Urinary bladder (tissue), 4 donors: ENCODE measurements at places on chromosomes 12 and 14. TPM values are rescaled to one million over a fixed set of nuclear protein-coding genes. Genes with fewer than 3 reads are reported as not detected.

KRT4 gene
- total RNA-seq, result 6.3 TPM

AACS gene
- total RNA-seq, result 14.9 TPM

KRT73 gene
- total RNA-seq, result 0.11 TPM

CD69 gene
- total RNA-seq, result 13.7 TPM

NXPH4 gene
- 0.79 TPM for total RNA-seq

ITPR2 gene
- total RNA-seq, result 48.2 TPM

DBX2 gene
- 0.26 TPM for total RNA-seq

OGFOD2 gene
- total RNA-seq, result 6.5 TPM

CLEC2D gene
- 31.2 TPM for total RNA-seq

DNA sequence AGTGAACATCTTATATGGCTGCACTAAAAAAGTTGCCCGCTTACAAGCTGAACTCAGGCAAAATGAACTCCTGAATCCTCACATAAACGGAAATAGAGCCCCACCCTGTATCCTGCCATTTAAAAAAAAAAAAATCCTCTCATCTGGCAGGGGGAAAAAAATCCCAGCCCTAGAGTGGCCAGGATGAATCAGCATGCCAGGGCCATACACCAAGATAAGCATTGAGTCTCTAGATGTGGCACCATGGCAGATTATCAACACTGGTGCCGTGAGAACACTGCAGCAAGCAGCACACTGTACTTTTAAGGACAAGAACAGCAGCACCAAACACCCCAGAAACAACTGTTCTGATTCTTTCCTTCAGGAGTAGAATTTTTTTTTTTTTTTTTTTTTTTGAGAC is 65.5 kb downstream of the RASSF3 start:
- no peak for DNase-seq

GRCh38 chr14:59675394-59675793 is 98.8 kb upstream of the CCDC175 start:
- DNase-seq, result no peak

GRCh38 chr12:3295646-3296408 is 195.2 kb upstream of the PRMT8 start:
- DNase-seq, result no peak

GRCh38 chr14:83147006-83147405 is 1613.4 kb upstream of the SEL1L start:
- DNase-seq, result no peak

DNA sequence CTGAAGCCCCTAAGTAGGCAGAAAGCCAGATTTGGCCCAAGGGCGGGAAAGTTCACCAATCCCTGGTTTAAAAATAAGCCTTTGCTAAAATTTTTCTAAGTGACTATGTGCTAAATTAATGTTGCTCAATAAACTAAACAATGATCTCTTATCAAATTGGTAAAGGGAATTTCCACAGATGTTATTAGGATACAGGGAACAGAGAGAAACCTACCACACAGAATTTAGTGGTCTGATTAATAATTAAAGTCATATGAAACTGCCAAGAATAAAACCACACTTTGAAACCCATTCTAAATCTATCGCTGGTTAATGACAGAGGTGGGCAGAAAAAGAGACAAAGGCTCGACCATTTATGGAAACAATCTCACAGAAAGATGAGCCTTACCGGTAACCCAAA is 22.0 kb downstream of the ANAPC5 start:
- DNase-seq, result no peak

DNA sequence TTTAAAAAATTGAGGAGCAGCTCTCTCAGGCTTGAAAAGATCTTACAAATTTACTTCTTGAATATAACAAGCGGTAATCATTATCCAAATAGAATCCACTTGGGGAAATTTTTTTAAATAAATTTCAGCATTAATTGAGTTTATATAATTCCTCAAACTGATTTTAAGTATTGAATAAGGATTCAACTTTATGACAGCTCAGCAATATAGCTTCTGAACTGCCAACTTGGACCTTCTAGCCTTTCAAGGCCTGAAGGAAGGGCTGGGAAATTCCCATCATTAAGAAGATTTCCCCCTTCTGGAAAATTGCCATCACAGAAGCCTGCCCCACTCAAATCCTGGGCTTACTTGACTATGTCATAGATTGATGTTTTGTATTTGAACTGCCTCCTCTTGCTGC is 57.5 kb upstream of the GARIN2 start:
- DNase-seq, result no peak

- DNase-seq, result no peak
Observed at GRCh38 chr12:27564612-27565213, 40.7 kb downstream of the PPFIBP1 start.

GRCh38 chr12:54266852-54267251 is 13.1 kb downstream of the CBX5 start:
- DNase-seq, result no peak

GRCh38 chr14:87615047-87615446 is 377.9 kb downstream of the GALC start:
- DNase-seq, result no peak

DNA sequence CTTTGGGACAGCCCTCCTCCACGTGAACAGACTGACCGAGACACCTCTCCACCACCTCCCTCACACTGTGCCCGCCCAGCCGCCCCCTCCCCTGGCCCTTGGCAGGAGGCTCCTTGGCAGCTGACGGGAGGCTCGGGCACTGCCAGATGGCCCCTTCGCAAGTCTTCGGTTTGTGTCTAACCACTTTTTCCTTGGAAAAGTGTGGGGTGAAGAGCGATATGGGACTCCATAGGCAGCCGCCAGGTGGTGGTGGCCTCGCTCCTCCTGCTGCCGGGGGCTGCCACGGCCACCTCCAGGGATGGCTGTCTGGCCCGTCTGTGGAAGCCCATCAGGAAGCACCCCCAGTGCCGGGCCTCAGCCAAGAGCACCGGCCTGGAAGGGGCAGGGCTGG is 58.7 kb downstream of the LRCOL1 start:
- DNase-seq, result no peak

DNA sequence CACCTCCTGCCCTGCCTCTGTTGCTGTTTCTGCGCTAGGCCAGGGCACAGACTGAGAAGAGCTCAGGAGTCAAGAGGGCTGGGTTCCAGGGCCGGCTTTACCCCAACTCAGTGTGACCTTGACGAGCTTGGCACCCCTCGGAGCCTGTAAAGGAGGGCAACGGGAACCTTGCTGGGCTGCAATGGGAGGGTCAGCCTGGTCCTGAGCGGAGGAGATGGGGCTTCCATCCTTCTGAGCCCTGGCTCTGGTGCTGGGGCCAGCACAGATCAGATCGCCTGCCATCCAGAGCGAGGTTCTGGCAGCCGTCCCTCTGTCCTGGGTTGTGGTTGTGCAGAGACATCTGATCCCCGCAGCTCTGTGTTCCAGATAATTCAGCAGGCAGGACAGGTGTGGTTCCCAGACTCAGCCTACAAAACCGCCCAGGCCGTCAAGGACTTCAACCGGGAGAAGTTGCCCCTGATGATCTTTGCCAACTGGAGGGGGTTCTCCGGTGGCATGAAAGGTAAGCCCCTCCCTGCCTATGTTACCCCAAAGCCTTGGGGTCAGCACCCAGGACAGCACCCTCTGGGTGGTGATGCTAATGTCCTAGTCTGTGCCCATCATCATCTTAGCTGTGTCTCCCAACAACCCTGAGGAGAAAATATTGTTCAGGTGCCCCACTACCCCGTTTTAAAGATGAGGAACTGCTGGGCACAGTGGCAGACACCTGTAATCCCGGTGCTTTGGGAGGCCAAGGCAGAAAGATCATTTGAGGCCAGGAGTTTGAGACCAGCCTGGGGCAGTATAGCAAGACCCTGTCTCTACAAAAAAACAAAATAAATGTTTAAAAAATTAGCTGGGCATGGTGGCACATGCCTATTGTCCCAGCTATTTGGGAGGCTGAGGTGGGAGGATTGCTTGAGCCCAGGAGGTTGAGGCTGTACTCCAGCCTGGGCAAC is 50.2 kb downstream of the FOXN4 start:
- no peak for DNase-seq

- no peak for DNase-seq
Observed at GRCh38 chr12:104220931-104221330, 5.4 kb downstream of the TXNRD1 start.

GRCh38 chr12:89309440-89309802 is 42.9 kb downstream of the DUSP6 start:
- no peak for DNase-seq

GRCh38 chr14:99289394-99290189 is 17.6 kb upstream of the BCL11B start:
- DNase-seq, result no peak

DNA sequence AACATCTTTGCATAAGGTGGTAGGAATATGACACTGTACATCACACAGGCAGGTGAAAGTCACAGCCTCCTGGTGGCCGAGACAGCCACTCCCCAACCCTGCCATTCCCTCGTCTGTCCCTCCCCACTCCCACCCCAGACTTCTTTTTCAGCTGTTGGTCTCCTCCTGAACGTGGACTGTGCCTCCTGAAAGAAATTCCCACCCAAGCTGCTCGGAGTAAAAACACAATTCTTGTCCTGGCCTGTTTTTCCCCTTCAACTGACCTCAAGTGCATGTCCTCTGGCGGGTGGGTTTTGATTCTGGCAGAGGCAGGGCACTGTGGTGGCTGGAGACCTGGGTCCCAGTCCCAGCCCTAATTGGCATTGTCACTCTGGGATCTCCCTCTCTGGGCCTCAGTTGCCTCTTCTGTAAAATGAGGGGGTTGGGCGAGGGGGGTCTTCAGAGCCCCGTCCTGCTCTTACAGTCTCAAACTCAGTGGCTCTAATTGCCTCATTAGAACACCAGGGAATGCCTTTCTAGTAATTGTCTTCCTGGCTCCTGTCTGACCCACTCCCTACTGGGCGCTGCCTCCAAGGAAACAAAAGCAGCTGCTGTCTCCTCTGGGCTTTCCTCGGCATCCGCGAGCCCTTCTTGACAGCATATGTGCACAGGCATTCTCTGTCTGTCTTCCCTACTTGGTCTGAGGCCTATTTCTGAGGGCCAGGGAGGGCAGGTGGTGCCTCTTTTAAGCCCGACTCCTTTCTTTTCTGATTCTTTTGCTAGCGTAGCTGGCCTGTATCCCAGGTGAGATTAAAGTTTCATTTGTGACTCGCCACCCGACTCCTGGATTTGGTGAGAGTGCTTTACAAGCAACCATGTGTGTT is 186.6 kb upstream of the RMST start:
- no peak for DNase-seq

- no peak for DNase-seq
Observed at GRCh38 chr12:101671157-101671791, 26.2 kb upstream of the CHPT1 start.

DNA sequence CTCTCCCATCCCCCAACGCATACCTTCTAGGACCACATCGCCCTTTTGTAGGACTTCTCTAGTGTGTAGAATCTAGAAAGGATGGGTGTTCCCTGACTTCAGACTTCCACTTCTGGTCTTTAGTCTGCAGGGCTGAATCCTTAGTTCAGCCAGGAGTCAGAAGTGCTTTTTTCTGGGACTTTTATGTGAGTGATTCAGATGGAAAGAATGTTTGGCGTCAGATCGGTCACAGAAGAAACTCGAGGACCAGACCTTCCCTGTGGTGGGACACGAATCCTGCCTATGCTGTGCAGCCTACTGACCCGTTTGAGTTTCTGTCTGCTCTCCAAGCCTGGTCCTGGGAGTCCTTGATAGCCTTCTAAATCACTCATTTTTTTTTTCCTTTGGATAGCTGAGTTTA is 165.4 kb upstream of the SSTR1 start:
- DNase-seq, result peak; percentile 52

DNA sequence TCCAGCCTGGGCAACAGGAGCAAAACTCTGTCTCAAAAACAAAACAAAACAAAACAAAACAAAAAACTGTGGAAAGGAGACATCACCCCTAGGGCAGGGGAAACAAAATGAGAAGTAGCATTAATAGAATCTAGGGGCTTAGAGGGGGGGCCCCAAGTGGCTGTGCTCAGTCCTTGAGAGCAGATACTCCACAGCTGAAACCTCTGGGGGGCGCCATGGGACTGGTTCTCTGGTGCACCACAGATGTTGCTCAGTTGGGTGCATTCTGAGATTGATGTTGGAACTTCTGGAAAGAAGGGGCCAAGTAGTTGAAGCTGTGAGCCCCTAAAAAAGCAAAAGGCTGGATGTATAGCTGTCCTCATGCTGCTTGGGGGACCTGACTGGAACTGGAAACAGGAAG is 11.8 kb upstream of the SYNE2 start:
- no peak for DNase-seq

- no peak for DNase-seq
Observed at GRCh38 chr14:76576047-76576741, 185.1 kb upstream of the VASH1 start.

DNA sequence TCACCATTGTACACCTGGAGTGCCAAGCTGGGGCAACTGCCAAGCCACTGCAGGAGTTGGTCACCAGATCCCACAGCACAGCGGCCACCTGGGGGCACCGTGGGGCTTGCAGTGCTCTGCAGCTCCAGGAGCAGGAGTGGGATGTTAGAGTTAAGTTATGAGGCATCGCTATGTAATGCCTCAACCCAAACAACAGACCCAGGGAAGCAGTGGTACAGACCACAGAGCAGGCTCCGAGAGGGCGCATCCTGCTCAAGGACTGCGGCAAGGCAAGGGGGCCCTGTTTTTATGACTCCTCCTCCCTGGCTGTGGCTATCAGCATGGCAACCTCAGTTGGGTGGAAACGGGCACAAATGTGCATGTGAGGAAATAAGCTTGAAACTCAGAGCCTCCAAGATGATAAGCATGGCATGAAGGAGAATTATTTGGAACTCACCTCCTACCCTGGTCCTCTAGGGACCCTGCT is 63.1 kb downstream of the ARL6IP4 start:
- no peak for DNase-seq

DNA sequence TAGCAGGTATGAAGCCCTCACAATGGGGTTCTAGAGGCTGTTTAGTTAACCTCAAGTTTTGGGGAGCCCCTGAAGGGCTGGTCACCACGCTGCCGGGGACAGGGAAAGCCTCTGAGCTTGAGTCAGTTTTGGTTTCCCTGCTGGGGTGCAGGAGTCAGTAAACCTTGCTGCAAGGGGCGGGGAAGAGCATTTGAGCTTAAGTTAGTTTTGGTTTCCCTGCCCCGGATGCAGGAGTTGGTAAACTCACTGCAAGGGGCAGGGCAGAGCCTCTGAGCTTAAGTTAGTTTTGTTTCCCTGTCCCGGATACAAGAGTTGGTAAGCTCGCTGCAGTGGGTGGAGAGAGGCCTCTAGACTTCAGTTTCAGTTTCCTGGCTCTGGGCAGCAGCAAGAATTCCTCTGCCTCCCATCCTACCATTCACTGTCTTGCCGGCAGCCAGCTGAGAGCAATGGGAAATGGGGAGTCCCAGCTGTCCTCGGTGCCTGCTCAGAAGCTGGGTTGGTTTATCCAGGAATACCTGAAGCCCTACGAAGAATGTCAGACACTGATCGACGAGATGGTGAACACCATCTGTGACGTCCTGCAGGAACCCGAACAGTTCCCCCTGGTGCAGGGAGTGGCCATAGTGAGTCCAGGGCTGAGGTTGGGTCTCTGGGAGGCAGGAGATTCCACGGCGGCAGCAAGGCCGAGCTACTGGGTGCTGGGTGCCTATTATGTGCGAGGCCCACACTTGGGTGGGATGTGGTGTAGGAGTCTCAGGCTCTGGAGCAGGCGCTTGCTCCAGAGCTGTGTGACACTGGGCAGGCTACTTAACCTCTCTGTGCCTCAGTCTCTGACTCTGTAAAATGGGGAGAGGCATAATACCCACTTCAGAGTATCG is at the start of gene OAS2:
Gene OAS2, plus strand, starts transcription at position 357 of the 878 bp plus-strand sequence. Its CDS starts 90 bp downstream, at position 447.
- DNase-seq, result no peak
